ENCODE measurements at places on chromosomes 5 and 9.

DNA sequence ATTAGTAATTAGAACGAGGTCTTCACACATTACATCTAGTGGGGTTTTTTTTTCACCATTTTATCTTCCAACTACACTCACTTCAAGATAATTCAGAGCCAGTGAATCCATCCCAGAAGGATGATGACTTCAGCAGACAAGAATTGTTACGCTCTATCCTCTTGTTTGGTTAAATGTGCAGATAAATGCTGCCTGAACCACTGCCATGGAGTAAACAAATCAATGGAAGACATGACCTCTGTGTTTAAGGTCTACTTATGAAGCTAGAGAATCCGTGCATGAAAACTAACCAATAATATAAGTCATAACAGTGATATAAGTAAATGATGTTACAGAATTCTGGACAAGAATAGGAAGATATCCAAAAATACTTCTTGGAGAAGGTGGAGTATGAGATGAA lies 602.6 kb downstream of the TLR4 start:
- ATAC-seq: no peak

DNA sequence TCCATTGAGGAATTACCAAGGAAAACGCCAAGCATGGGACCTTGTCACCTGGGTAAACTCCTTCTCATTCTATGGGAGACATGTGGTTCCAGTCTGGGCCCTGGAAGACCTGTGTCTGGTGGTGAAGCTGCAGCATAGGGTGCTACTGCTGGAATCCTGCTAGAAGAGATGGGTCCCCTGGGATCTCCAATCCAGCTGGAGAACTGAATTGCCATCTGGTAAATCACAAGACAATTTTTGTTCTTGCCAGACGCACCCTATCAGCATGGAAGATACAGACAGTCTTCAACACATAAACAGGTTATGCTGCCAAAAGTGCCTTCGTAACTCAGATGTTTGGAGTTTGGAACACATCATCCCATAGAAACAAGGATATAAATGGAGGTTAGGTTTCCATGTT lies 424.0 kb upstream of the BRINP1 start:
- no peak for ATAC-seq

GRCh38 chr5:93831449-93831848 lies 90.0 kb upstream of the POU5F2 start:
- ATAC-seq: no peak

DNA sequence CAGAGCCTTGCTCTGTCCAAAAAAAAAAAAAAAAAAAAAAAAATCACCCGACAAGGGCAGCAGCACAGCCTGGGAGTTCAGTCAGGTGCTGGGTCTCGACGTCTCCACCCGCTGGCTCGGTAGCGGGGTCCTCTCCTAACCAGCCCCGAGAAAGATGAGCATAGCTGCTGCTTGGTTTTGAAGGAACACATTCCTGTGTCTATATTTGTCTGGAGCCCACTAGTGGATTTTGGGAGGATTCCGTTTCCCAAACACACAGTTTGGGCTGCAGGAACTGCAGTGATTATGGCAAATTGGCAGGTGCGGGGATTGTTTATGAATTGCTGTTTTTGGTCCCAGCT lies 1.2 kb downstream of the OTULINL start:
- no peak for ATAC-seq

DNA sequence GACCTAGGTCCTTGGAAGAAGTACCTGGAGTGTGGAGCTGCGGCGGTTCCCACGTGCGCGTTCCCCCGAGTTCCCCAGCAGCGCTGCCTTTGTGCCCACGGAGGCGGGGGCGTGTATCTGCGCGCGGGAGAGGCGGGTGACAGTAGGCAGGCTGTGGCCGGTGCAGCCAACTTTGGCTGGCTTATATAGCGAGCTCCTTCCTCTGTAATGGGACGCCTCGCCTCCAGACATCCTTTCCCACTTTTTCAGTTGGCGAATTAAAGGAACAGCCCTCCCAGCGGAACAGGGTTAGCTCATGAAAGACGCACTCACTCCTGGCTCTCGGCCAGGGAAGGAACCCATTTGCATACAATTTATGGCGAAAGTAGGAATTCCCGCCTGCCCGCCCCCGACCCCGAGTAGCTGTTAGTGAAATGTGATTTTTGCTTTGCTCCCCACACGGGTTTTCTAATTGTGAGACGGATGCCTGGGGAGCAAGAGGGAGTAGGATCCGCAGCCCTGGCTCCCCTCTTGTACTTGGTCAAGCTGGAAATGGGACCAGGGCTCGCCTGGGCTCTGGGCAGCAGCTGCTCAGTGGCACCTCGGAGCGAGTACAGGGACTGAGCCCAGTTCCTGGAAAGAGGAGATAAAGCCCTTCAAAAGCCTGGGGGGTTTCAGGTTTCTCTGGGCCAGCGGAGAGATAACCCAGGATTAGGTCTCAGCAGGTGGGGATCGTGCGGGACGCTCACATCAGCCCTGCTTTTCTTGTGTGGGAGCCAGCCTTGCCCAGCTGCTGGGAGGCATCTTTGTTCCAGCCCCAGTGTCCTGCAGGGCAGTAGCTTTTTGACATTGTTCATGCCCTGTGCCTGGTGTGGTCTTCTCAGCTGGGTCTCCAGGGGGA lies at the start of gene TNC:
Gene TNC (minus strand): TSS at position 159 of the 880 bp plus-strand sequence. CDS start 27,139 bp downstream, outside the sequence.
- ATAC-seq: no peak

DNA sequence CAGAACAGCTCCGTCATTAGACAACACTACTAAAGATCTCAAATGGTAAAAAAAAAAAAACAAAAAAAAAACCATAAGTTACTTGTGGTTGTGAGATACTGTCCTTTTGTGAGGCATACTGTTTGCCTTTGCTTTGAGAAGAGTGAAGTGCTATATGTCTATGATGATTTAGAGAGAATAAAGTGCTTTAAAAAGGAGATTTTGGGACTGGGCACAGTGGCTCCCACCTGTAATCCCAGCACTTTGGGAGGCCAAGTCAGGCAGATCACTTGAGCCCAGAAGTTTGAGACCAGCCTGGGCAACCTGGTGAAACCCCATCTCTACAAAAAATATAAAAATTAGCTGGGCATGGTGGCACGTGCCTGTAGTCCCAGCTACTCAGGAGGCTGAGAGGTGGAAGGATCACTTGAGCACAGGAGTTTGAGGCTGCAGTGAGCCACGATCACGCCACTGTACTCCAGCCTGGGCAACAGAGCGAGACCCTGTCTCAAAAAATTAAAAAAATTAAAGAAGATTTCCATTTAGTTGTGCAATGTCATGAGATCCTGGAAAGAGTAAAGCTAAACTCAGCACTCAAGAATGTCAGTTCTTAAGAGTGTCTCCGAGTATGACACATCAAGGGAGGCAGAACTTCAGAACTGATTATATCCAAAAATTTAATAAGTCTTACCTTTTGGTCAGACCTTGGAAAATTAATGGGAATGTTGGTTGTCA lies 87.3 kb downstream of the PRDM6 start:
- no peak for ATAC-seq

DNA sequence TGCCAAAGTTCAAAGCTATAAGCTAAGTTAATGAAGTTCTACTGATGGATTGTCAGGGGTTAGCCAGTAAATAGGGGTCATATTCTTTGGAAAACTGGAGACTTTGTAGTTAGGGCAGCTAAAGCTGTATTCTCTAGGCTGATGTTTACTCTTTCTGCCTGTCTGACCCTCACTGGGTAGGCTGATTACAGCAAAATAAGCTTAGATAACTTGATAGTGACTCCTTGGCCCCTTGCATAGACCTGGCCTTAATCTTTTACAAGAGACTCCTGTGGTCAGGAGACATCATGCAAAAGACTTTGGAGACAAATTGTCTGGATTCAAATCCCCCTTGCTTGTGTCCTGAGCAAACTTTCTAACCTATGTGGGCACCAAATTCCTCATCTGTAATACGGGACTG lies 314.4 kb upstream of the MSX2 start:
- ATAC-seq: no peak

GRCh38 chr9:29129763-29130162 lies 1556.5 kb upstream of the C9orf72 start:
- ATAC-seq: no peak

GRCh38 chr5:116281309-116281708 lies 196.5 kb downstream of the COMMD10 start:
- ATAC-seq: no peak

GRCh38 chr9:113503613-113504211 lies 40.2 kb downstream of the RGS3 start:
- ATAC-seq: no peak

- peak; percentile 79 for ATAC-seq
Observed at GRCh38 chr5:82365744-82366228, 87.6 kb upstream of the RPS23 start.

- ATAC-seq: no peak
Observed at GRCh38 chr9:135307300-135307699, 172.3 kb upstream of the PPP1R26 start.

GRCh38 chr9:83538172-83538889 lies at the start of gene FRMD3:
Gene FRMD3, minus strand, starts transcription at chr9:83538401. Its CDS starts 170 bp downstream, at chr9:83538231.
- ATAC-seq: peak; percentile 24

- no peak for ATAC-seq
Observed at GRCh38 chr5:83517072-83517687, 45.6 kb downstream of the VCAN start.

DNA sequence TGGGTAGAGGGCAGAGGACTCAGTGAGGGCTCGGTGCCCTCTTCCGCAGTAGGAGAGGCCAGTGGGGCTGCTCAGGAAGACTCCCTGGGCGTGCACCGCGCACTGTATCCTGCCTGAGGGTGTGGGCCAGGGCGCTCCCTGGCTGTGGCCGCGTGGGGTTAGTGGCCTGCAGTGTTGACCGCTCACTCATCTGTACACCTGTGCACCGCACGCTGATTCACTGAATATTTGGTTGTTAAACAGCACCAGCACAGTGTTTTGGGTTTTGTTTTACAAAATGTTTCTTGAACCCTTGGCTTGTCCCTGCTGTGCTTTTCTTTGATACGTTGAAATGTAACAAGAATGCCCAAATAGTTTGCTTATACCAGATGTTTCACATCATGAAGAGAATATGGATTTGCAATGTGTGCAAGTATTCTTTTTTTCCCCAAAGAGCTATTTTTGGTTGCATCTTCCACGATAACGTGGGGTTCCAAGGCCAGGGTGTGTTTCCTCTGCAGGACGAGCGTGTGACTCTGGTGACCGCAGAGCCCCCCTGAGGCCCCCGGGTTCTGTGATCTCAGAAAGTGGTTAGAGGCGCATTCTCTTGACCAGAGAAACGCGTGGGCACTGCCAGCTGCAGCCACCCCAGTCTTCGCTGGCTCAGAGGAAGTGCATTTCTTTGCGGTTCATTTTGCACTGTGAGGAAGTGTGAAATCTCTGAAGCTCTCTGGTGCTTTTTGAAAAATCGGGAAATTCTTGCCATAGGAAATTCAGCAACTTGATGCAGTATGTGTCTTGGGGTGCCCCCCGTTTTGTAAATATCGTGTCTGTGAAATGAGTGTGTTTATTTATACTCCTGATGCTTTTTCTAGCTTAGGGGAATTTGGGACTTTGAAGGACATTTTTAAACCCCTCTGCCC lies 46.9 kb downstream of the AHRR start:
- ATAC-seq: peak; percentile 12

DNA sequence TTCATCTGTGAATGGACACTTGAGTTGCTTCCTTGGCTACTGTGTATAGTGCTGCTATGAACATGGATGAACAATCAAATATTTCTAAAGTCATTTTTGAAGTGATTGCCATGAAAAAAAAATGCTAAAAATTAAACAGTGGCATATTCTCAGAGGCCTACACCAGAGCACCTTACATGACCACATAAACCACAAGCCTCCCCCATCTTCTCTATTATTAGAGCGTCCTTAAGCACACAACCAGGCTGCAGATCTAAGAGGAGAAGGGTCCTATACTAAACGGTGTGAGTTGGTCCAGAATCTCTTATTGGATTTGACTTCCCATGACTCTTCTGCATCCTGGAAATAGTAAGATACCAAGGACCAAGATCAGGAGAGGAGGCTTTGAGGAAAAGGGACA lies 34.3 kb downstream of the PCA3 start:
- ATAC-seq: no peak

- ATAC-seq: no peak
Observed at GRCh38 chr5:150650021-150651006, 9.9 kb downstream of the SYNPO start.

DNA sequence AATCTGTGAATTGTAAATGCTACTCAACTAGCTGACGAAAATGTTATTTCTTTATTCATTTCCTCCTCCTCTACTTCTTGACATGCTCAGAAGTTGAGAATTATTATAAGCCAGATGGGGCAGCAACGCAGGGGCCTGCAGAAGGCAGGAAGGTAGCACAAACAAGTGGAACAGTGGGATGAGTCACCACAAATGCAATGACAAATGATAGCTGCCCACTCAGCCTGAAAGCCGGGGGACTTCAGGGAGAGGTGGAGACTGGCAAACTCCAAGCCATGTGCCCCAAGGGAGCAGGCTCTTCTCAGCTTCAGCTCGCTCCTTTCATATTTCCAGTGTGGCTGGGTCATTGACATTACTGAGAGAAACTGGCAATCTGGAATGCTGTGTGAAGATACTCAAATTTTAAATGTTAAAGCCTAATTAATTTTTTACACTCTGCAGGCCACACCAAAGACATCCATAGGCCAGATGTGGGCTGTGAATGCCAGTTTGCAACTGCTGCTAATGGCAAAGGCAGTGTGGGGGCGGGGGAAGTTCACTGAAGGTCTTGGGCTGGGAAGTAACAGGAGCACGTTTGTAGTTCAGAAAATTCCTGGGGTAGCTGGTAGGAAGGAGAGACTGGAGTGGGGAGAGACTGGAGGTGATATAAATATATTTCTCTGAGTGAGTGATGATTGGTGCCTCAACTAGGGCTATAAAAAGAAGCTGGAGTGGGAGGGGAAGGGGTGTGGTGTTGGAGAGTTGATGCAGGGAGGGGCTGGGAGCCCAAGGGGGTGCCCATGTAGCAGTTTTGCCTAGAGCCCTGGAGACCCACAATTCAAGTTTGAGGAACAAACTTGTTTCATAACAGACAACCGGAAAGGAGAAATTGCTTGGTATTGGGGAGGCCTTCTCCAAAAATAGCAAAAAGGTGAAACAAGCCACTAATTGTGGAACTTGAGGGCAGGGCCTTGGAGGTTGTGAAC lies 20.8 kb upstream of the ADRB2 start:
- no peak for ATAC-seq

- ATAC-seq: peak; percentile 76
Observed at GRCh38 chr5:126972062-126972895, 58.1 kb downstream of the MARCHF3 start.

DNA sequence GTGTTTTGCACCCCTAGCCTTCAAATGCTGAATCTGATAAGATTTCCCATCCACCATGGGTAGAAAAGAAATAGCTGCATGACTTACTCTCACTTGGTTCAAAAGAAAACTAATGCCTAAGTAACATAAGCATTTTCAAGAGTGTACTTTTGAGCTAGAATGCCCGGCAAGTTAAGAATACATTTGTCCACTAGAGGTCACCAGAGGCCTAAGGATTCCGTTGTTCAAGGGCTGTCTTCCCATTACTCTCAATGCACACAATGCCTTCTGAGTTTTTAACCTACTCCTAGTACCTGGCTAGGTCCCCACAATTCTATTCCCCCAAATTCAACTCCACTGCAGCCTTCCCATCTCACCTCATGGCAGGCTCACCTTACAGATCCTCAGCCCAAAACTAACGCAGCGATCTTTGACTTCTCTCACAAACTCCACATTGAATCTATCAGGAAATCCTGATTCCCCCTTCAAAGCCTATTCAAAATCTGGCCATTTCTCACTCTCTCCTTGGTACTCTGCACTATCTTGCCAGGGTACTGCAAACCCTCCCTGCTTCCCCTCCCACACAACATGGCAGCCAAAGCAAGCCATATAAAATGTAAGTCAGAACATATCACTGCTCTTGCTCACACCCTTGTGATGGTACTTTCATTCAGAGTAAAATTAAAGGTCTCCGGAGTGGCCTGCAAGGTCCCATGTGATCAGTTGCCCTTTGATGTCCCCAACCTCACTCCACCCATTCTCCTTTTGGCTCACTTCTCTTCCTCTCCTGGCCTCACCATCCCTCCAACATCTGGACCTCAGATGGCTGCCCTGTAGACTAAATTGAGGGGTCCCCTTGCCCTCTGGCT lies 13.4 kb downstream of the OXCT1 start:
- ATAC-seq: peak; percentile 75

Data from activated CD4-positive, CD25-positive, alpha-beta regulatory T cell treated with anti-CD3 and anti-CD28 coated beads, Interleukin-2, amount 50 U/mL, for 24 hours (primary cell).